NCI-H1048 (cell line): ENCODE measurements at places on chromosomes 5 and 9.

DNA sequence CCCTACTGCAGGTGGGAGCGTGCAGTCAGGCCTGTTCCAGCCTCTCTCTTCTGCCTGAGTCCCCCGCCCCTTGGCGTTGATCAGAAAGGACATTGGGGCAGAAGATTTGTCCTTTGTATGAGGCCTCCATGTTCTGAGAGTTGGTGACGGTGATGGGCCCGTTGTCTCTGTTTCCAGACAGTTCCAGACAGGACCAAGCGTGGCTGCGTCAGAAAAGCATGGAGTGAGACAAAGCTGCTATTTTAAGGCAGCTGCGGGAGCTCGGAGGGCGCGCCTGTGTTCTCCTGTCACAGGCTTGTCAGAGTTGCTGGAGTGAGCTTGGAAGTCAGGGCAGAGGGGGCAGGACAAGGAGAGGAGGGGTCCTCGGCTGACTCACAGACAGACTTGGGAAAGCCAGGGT is 32.1 kb upstream of the SH3PXD2B start:
- DNase-seq: no peak

GRCh38 chr9:117121316-117121715 is 293.5 kb downstream of the ASTN2 start:
- DNase-seq: no peak

DNA sequence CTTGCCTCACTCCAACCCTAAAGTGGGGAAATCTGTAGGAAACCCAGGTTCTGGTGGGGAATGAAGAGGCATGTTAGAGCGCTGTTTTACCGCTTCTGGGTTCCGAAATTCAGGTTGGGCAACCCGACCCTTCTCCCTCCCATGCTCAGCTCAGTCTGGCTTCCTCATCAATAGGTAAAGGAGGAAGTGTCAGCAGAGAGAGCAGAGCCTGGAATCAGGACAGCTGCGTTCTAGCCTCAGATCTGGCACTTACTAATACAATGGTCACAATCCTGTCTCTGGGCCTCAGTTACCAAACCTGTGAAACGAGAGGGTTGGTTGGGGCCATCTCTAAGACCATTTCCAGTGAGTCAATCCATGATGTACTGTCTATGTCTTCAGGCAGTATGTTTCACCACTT is 16.2 kb upstream of the TNIP1 start:
- no peak for DNase-seq

GRCh38 chr9:92648474-92648971 is 21.4 kb downstream of the IPPK start:
- DNase-seq: no peak

GRCh38 chr5:106649031-106649430 is 1021.7 kb downstream of the EFNA5 start:
- no peak for DNase-seq

DNA sequence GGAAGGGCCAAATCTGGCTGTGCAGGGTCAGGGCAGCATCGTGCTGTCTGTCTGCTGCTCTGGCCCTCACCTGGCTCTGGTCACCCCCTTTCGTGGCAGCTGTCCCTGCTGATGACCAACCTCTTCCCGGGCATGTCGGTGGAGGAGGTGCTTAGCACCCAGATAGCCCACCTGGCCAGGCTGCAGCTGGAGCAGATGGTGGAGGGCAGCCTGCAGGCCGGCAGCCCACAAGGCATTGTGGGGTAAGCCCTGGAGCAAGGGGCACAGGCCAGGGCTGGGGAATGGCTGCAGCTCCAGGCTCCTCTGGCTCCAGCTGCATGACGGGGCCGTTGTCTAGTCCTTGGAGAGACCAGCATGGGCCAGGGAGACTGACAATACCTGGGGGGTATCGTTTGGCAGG is 8.2 kb downstream of the TOR2A start:
- DNase-seq: no peak

DNA sequence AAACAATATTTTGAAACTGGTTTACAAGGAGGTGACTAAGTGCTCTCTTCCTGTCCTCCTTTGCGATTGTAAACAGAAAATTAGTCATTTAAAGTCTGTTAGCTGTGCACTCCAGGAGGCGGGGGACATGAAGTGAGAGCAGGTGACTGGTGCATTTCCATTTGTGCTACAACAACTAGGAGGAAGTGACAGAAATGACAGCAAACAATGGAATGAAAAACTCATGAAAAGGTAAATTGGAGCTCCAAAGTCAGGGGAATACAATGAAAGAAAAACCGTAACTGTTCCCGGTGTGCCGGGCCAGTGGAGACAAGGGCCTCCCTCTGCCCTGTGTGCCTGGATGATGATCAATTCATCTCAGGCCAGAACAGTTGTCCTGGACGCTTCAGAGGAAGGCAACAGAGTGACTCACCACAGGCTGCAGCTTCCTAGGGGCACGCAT is 439.9 kb downstream of the GADD45G start:
- no peak for DNase-seq

GRCh38 chr9:136087741-136088480 is 7.2 kb downstream of the NACC2 start:
- no peak for DNase-seq

DNA sequence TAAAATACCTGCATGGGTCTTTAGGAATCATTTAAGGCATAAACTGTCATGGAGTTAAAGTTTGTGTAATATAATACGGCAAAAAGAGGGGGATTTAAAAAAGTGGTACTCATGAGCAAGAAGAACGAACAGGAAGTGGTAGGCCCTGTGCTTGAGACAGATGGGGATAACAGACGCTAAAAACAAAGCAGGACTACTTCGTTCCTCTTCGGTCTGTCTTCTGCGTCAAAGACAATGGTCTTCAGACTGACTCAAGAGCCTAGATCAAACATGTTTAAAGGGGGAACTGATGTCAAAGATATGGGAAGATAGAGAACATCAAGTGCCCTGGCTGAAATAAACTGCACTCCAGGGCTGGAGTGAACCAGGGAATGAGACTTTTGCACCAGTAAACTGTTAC is 59.8 kb upstream of the RFX3 start:
- no peak for DNase-seq

DNA sequence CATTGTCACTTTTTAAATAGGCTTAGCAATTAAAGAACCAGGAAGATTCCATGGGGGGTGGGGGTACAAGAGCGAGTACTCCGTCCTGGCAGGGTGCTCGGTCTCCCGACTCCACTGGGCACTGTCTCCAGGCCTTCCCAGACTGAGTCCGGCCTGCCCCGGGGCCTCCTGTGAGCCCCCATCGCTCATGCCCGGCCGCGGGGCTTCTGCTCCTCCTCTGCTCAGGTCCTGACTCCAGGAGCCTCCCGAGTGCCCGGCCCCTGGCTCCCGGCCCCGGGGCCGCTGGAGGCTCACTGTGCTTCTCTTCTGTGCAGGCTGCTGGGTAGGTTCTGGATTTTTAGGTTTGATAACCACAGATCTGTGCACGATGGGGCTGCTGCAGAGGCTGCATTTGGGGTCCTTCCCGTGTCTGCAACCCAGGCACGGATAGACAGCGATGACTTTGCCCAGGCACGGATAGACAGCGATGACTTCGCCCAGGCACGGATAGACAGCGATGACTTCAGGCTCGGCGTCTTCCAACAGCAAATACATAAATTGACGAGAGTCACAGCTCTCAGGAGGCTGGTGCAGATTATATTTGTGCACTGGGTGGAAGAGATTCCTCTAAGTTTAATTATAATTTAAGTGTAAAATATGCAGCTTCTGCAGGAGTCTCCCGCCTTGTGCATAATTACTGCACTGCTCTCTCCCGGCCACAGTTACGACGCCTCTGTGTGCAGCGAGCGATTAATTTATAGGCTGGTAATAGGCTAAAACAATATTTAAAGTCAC is 74.8 kb upstream of the RXRA start:
- no peak for DNase-seq

GRCh38 chr5:68372161-68372560 is 156.6 kb downstream of the PIK3R1 start:
- DNase-seq: no peak

DNA sequence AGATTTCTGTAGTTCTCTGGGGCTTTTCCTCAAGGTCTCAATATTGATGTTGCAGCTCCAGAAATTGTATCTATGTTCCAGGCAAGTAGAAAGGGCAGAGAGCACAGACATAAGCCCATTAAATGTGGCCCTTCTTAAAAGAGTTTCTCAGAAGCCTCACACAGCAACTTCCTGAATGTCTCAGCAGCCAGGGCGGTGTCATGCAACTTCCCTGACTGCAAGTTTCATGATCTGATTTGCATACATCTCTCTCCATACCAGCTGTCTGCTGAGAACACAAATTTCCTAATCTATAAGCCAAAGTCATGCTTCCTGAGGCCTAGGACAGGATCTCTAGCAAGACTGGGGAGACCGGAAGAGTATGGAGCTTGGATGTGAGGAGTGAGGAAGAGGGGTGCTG is 13.0 kb downstream of the RGS7BP start:
- no peak for DNase-seq

DNA sequence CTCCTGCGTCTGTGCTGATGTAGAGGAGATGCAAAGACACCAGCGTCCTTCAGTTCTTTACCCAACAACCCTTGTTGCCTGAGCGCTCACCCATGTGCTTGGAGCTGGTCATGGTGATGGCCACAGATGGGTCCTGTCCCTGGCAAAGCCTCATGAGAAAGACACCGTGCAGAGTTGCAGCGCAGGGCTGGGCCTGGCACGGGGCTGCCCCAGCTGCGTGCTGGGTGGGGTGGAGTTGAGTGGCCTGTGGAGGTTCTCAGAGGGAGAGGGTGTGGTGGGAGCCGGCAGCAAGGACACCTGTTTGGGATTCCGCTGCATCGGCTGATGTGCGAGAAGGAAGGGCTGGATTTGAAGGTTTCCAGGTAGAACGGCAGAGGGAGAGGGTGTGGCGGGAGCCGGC is 125.2 kb upstream of the CACNA1B start:
- DNase-seq: no peak

- DNase-seq: no peak
These were observed 48.4 kb upstream of the EFNA5 start for GRCh38 chr5:107719034-107719606.

GRCh38 chr9:29039258-29039657 is 1466.0 kb upstream of the C9orf72 start:
- no peak for DNase-seq

GRCh38 chr5:80266566-80266965 is 10.7 kb upstream of the SERINC5 start:
- DNase-seq: no peak

DNA sequence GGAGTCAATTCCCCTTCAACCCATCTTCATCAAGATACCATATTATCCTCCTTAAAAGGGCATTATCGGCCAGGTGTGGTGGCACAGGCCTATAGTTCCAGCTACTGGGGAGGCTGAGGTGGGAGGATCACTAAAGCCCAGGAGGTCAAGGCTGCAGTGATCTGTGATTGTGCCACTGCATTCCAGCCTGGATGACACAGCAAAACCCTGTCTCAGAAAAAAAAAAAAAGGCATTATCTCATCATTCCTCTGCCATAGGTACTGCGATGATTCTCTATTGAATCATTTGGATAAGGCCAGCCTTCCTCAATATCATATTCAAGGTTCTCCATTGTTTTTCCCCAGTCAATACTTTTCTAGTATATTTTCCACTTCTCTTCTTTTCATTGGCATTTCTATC is 39.2 kb upstream of the RAB3C start:
- no peak for DNase-seq

- DNase-seq: no peak
These were observed 112.0 kb upstream of the SELENOP start for GRCh38 chr5:42923710-42924109.

DNA sequence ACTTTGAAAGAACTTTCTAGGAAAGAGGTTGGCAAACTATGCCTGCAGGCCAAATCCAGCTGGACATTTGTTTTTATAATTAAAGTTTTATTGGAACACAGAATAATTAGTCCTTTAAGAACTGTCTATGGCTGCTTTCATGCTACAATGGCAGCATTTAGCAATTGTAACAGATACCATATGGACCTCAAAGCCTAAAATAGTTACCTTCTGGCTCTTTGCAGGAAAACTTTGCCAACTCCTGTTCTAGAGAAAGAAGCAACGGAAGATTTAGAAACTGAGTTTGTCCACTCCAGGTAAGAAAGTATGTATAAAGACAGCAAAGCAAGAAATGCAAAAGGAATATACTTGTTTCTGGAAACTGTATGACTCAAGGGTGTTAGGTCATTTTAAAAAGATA is 281.7 kb upstream of the TRPM3 start:
- no peak for DNase-seq

- DNase-seq: no peak
These were observed 28.4 kb downstream of the SV2C start for GRCh38 chr5:76111477-76112174.

DNA sequence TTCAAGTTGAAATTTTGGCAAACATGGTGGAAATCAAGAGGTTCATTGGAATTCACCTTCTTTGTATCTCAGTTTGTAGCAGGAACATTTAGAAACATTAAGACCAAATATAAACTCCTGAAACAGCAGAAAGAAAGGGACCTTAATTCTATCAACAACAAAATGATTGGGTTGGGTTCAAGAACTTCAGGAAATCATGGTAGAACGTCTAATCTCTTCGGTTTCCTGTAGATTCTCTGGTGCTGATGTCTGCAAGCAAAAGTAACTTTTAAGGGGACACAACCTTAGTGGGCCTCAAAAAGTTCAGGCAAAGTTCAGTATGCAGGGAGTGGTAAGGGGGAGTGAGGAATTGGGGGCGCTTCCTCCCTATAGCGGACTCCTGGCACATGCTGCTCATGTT is 3.4 kb downstream of the IL33 start:
- no peak for DNase-seq

GRCh38 chr5:89204756-89205155 is 321.8 kb upstream of the MEF2C start:
- DNase-seq: no peak

- DNase-seq: no peak
These were observed 59.8 kb upstream of the NFIB start for GRCh38 chr9:14373706-14374105.
